ENCODE measurements at places on chromosomes 4 and X.

DNA sequence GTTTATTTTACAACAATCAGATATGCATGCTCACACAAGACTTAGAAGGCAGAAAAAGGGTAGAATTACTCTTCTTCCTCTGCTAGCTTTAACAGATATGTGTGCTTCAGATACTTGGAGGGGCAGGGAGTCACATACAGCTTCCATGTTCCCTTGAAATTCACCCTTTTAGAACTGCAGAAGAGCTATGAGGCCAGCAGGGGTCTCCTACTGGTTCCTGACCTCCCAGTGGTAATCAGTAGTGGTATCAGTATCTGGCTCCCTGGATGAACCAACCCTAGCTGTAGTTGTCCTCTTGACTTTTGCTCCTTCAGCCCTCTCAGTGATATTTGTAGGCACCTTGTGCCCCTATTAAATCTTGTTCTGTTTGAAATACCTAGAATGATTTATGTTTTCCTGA lies 81.5 kb downstream of the RCHY1 start:
- DNase-seq = peak; percentile 27

GRCh38 chr4:166067915-166068314 lies 194.9 kb downstream of the TLL1 start:
- no peak for DNase-seq

DNA sequence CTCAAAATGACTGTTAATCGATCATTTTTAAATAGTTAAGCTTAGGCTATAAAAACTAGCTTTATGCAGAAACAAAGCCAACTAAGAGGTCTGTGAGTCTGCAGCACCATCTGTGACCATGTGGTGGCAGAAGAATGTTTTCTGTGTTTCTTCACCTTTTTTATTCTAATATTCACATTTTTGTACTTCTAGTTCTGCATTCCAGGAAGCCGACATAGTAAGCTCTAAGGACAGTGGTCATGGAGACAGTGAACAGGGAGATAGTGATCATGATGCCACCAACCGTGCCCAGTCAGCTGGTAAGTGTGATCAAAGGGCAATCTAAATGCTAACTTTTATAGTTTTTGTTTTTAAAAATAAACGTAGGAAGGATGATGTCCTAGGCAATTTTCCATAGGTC lies 5.6 kb downstream of the PCDH10 start:
- DNase-seq = no peak

DNA sequence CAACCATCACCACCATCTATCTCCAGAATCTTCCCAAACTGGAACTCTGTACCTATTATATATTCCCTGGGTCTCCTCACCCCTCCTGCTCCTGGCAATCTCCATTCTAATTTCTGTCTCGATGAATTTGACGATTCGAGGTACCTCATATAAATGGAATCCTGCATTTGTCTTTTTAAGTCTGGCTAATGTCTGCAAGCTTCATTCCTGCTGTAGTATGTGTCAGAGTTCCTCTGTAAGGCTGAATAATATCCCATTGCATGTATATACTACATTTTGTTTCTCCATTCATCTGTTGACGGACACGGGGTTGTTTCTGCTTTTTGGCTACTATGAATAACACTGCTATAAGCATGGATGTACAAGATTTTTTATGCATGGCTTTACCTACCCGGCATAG lies 19.5 kb downstream of the PRKG2 start:
- DNase-seq = no peak

DNA sequence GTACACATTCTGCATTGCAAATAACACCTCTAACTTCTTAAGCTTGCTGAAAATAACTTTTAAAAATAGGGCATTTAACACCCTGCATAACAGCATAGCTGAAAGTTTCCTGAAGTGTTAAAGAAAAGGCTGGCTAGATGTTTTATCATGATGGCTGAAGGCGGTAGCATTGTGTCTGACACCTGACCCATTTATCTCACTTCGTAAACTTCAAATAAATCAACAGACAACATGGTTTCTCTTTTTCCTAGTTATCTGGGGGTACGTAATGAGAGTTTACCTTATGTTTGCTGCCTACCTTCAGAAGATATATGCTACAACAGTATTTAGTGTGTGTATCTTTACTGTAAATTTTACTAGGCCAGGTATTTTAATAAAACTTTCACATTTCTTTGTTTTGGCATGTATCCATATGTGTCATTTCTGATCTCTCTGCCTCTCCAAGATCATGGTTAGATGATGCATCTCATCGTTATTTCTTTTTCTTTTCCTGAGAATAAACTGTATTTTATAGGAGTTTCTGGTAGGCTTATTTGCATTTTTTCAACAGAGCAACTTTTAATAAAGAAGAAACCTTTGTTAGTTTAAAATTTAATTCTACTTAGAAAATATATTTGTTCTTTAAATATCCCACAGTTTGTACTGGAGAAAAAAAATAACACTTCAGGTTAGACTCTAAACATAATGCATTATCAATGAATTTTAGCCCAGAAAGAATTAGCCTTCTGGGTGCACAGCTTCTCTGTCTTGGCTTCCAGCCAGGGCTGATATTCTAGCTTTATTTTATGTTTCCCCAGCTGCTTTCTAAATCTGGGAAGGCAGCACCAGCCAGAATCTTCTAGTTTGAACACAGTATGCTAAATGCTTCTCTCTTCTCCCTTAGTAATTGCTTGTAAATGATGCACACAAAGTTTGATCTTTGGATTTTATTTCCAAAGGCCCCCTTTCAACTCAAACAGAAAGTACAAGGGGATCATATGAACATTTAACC lies 2.9 kb downstream of the NDST4 start:
- no peak for DNase-seq

DNA sequence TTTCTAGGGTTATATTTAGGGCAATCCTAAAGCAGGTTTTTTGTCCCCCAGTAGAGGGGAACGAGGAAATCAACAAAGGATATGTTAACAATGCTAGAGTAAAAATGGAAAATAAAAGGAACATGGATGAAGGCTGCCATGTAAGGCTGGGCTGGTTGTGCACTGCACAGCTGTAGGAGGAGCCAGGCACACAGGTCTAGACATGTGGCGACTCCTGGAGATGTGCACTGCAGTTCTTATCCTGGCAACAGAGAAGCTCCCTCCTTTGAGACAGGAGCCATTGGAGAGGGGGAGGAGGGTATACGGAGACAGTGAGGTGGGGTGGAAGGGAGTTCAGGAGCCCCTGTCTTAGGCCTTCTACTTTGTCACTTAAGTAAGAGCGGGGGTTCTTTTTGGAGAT lies 65.9 kb downstream of the NAT8L start:
- DNase-seq = no peak

- DNase-seq = no peak
Observed at GRCh38 chr4:7332216-7333023, 102.3 kb downstream of the PSAPL1 start.

DNA sequence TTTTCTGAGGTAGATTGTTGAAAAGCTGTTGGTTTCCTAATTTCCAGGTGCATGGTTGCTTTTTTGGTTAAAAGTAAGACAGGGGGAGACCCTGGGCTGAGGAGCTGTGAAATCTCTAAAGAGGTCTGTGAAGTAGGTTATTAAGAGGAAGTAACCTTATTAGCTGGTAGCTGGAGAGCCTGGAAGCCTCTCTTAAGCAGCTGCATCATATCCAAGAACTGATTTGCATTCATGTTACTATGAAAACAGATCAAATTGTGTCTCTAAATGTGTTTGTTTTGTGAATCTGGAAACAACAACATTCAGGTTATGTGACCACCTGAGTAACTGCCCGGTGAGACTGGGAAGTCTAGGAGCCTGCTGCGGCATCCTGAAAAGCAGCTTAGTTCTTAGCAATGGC lies 54.1 kb downstream of the ARHGAP10 start:
- no peak for DNase-seq

DNA sequence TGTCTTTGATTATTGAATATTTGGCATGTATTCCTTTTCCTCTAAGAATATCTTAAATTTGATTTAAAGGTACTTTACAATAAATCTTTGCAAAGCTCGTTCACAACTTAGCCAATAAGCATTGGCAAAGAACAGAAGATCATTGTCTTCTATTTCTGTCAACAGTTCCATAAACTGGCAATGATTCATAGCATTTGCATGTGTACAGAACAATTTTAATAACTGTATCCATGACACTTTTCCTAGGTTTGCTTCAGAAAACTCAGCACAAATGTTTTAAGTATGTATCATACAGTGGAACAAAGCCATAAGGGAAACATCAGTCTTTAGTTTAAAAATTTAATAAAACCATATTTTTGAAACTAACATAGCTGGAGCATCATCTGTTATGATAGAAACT lies 462.7 kb upstream of the RPS6KA3 start:
- no peak for DNase-seq

DNA sequence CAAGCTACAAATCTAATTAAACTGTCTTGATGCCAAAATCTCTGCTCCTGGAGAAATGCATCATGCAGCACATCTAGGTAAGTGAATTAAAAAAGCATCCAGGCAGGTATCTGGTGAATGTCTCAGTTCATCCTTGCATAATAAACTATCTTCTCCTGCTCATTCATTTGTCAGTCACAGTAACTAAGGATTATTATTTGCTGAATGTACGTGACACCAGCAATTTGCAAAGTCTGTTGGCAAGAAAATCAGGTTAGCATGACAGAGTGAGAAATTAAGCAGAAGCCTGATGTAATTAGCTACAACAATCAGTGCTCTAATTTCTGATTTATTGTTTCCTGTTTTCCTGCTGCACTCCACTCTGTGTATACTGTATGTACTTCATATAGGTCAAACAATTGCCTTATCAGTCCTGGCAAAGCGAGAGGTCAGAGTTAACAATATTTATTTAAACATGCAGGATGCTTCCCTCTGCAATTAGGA lies 213.6 kb downstream of the FBXO8 start:
- no peak for DNase-seq

GRCh38 chrX:150602743-150603142 lies 34.3 kb downstream of the MTM1 start:
- no peak for DNase-seq

DNA sequence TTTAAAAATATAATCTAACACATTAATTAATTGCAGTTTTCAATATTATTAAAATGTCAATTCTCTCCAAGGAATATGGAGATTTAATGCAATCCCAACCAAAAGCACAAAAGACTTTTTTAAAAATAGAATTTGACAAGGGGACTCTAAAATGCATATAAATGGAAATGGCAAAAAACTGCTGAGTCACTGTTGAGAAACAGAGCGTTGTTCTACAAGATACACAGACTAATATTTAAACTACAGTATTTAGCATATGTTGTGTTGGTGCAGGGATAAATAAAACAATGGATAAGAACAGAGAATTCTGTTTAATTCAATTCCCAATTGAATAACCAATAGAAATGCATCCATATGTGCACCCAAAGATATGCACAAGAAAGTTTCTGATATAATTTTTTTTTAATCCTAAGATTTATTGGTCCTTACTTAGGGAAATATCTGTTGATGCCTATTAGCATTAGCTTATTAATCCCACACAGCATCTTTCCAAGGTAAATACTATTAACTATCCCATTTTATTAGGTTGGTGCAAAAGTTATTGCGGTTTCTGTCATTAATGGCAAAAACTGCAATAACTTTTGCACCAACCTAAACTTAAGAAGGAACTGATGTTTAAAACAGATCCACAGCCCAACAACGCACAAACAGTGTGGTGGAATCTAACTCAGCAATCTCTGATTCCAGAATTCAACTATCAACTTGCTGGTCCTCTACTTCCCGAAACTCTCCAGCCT lies 86.8 kb upstream of the VEGFC start:
- no peak for DNase-seq

DNA sequence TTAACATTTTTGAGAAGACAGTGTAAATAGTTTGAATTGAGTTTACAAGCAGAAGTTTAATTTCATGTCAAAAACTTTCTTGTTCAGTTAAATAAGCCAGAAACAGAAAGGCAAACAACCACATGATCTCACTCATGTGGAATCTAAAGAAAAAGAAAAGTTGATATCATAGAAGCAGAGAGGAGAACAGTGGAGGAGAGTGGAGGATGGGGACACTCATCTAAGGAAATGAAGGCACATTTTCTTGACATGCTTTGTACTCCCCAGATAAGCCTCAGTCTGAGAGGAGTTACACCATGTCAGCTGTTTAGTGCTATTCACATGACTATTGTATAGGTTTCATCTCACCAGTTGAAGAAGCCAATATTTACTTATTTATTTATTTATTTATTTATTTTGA lies 13.5 kb downstream of the SNCA start:
- DNase-seq = no peak

- DNase-seq = peak; percentile 44
Observed at GRCh38 chr4:10089346-10089745, 27.3 kb downstream of the WDR1 start.

DNA sequence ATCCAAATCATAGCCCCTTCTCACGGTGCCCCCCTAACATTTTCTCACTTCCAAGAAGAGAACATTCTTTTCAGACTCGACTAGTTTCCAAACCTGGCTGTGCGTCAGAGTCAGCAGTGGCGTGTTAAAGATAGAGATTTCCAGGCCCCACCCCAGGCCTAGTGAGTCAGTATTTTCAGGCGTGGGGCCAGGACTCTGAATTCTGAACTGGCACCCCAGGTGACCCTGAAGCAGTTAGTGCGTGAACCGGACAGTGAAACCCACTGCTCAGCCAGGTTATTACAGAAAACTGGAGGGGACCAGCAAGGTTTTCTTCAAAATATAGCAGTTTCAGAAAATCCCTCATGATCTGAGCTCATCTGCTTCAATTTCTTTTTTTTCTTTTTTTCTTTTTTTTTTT lies 35.0 kb upstream of the BCOR start:
- DNase-seq = no peak

DNA sequence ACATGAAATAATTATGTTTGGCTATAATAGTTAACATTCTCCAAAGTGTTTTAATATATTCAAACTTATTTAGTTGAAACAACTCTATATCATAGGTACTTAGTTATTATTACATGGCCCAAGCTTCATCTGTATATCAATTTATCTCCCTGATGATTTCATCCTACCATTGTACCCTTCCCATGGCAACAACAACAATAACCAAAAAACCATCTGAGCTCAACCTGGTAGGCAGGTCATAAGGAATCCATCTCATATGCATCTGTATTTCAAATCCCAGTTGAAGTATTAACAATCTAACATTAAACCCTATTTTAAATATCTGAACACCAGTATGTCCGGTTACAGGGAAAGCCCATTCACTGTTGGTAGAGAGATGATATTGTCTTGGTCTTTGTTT lies 33.1 kb upstream of the SLC7A11 start:
- DNase-seq = no peak

- peak; percentile 16 for DNase-seq
Observed at GRCh38 chrX:116961872-116962582, 499.3 kb upstream of the CT83 start.

DNA sequence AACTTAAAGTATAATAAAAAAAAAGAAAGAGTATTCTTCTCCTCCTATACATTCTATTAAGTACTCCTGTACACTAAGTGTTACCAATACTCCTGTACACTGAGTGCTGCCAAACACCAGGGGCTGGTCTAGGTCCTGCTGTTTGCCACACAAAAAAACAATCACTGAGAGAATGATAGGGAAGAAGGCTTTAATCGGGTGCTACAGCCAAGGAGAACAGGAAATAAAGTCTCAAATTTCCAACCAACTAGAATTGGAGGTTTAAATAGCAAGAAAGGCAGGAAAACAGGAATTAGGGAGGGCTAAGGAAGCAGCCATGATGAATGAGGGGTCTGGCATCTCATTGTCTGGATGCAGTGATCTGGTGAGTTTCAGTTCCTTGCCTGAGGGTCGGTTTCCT lies 239.8 kb downstream of the ZNF674 start:
- DNase-seq = no peak
